ENCODE measurements at places on chromosomes 3 and 15.
A peak's percentile ranks its signal among the peaks of the same experiment; 100 is the strongest.

GRCh38 chr3:134644731-134645514 lies 5.9 kb downstream of the KY start:
- H3K27ac ChIP-seq, result no peak overlapping the region
- H3K27me3 ChIP-seq, result peaks cover 22% of the 10 kb centered on the region
- H3K36me3 ChIP-seq, result no peaks in the 10 kb centered on the region
- DNase-seq, result no peak

- DNase-seq, result no peak
- no peak overlapping the region for H3K27ac ChIP-seq
- H3K4me1 ChIP-seq, result no peaks in the 10 kb centered on the region
- peaks cover 38% of the 10 kb centered on the region for H3K27me3 ChIP-seq
Observed at GRCh38 chr3:123334056-123334455, 114.8 kb downstream of the ADCY5 start.

GRCh38 chr15:32743411-32744140 lies 25.8 kb downstream of the GREM1 start:
- no peak overlapping the region for H3K4me3 ChIP-seq
- no peak for DNase-seq
- no peaks in the 10 kb centered on the region for H3K4me1 ChIP-seq
- peaks cover 1% of the 10 kb centered on the region for H3K36me3 ChIP-seq
- H3K27ac ChIP-seq, result no peak overlapping the region

- H3K4me3 ChIP-seq, result no peak overlapping the region
- no peak overlapping the region for H3K27ac ChIP-seq
- no peaks in the 10 kb centered on the region for H3K36me3 ChIP-seq
- no peak for DNase-seq
- no peaks in the 10 kb centered on the region for H3K27me3 ChIP-seq
Observed at GRCh38 chr3:2807514-2807913, 302.7 kb downstream of the IL5RA start.

GRCh38 chr15:34079904-34080303 lies 21.8 kb downstream of the EMC7 start:
- no peak overlapping the region for H3K4me3 ChIP-seq
- no peaks in the 10 kb centered on the region for H3K4me1 ChIP-seq
- no peak for DNase-seq
- H3K36me3 ChIP-seq, result no peaks in the 10 kb centered on the region
- no peaks in the 10 kb centered on the region for H3K27me3 ChIP-seq

GRCh38 chr15:45635191-45635638 lies 386 bp downstream of the SQOR start:
- peak overlapping the region; percentile 56 for H3K4me3 ChIP-seq
- no peak for DNase-seq
- peak overlapping the region; percentile 49 for H3K27ac ChIP-seq
- no peaks in the 10 kb centered on the region for H3K27me3 ChIP-seq
- no peaks in the 10 kb centered on the region for H3K36me3 ChIP-seq

- DNase-seq, result no peak
- H3K4me3 ChIP-seq, result no peak overlapping the region
Observed at GRCh38 chr3:18717598-18717997, 292.5 kb upstream of the SATB1 start.

DNA sequence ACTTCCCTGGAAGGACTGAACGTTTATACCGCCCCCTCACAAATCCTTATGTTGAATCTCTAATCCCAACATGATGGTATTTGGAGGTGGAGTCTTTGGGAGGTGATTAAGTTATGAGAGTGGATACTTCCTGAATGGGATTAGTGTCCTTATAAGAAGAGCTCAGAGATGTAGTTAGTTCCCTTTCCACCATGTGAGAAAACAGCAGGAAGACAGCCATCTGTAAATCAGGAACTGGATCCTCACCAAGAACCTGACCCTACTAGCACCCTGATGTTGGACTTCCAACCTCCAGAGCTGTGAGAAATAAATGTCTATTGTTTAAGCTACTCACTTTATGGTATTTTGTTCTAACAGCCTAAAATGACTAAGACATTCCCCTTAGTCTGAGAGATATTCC lies 33.3 kb upstream of the SACM1L start:
- peak; percentile 38 for DNase-seq
- H3K27ac ChIP-seq, result 0 out of 2 replicates have a peak overlapping the region, but pooled peaks have one; percentile 25
- no peaks in the 10 kb centered on the region for H3K27me3 ChIP-seq
- no peak overlapping the region for H3K4me3 ChIP-seq

DNA sequence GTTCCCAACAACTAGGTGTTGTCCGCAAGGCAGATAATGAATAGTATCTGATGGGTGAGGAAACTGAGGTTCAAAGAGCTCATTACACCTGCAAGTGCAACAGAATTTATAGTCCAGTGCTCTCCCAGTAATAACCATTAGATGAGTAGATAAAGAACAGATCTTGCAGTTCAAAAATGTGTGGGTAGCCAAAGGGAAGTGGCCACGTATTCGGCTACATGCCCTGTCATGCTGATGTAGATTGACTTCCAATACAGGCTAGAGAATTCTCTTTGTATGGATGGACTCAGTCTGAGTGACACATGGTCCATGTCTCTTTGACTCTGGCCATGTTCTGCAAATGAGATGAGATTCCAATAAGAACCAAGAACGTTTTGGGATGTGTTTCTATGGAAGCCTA lies 187.9 kb upstream of the LPP start:
- no peak overlapping the region for H3K4me3 ChIP-seq
- H3K36me3 ChIP-seq, result no peaks in the 10 kb centered on the region
- H3K4me1 ChIP-seq, result 0 out of 2 replicates have a peak, but pooled peaks cover 2% of the 10 kb centered on the region
- H3K27ac ChIP-seq, result no peak overlapping the region

GRCh38 chr3:64234571-64234970 lies 9.3 kb upstream of the PRICKLE2 start:
- no peaks in the 10 kb centered on the region for H3K27me3 ChIP-seq
- no peak overlapping the region for H3K4me3 ChIP-seq
- peaks cover 15% of the 10 kb centered on the region for H3K36me3 ChIP-seq
- H3K27ac ChIP-seq, result no peak overlapping the region
- DNase-seq, result no peak

DNA sequence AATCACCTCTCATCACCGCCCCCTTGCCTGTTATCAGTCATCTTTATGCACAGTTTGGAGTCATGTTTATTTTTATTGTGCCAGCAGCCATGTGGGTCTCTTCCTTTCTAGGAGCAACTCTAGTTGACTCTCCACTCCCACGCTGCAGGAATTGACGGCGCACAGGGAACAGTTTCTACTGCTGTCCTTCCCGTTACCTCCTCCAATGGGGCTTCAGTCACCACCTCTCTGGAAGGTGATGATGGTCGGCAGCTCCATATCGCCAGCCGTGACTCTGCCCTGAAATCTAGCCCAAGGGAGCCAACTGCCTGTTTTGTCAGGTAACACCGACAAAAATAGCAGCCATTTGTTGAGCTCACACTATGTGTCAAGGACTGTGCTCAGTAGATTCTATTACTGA lies 35.6 kb upstream of the FAM107A start:
- peaks cover 4% of the 10 kb centered on the region for H3K27me3 ChIP-seq
- H3K4me3 ChIP-seq, result no peak overlapping the region
- peaks cover 5% of the 10 kb centered on the region for H3K4me1 ChIP-seq
- no peaks in the 10 kb centered on the region for H3K36me3 ChIP-seq
- no peak overlapping the region for H3K27ac ChIP-seq
- no peak for DNase-seq

GRCh38 chr3:188874576-188874975 lies 297.2 kb upstream of the TPRG1 start:
- no peaks in the 10 kb centered on the region for H3K27me3 ChIP-seq
- no peak for DNase-seq
- H3K4me1 ChIP-seq, result no peaks in the 10 kb centered on the region
- H3K27ac ChIP-seq, result no peak overlapping the region
- peaks cover 25% of the 10 kb centered on the region for H3K36me3 ChIP-seq

DNA sequence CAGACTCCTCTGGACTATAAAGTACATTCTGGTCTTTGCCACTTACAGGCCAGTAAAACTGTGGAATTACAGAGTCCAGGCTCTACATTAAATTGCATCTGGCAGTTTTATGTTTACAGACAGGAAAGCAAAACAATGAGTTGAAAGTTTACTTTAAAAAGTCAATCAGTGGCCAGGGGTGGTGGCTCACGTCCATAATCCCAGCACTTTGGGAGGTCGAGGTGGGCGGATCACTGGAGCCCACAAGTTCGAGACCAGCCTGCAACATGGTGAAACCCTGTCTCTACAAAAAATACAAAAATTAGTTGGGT lies 53.8 kb downstream of the TM4SF4 start:
- no peak for DNase-seq
- H3K36me3 ChIP-seq, result peaks cover 20% of the 10 kb centered on the region
- H3K4me1 ChIP-seq, result peaks cover 13% of the 10 kb centered on the region
- no peaks in the 10 kb centered on the region for H3K27me3 ChIP-seq
- no peak overlapping the region for H3K4me3 ChIP-seq
- H3K27ac ChIP-seq, result no peak overlapping the region

- peak within 1 kb of the TSS; percentile 72 for H3K4me3 ChIP-seq
- H3K4me1 ChIP-seq, result peaks cover 7% of the 10 kb centered on the region
- no peak within 1 kb of the TSS for H3K27ac ChIP-seq
- DNase-seq, result peak; percentile 30
Observed at GRCh38 chr3:9951962-9952805, at the start of gene PRRT3. PRRT3 (minus strand) TSS chr3:9952408; CDS start chr3:9950115, 2,293 bp downstream.

DNA sequence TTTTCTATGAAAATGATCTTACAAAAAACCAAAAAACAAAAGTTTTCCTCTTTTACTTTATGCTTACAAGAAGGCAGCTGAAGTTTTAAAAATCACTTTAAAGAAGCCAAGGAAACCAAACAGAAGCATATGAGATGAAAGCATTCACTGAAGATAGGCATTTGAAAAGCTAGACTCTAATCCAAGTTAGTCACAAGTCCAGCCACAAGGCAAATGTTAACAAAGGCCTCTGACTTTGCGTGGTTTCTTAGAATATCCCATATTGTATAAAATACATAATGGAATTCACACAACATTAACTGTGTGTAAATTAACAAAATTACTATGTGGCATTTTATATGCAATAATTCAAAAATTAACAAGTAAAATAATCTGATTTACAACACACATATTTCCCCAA lies 17.7 kb downstream of the MRPL3 start:
- no peak for DNase-seq
- H3K4me3 ChIP-seq, result no peak overlapping the region
- H3K4me1 ChIP-seq, result no peaks in the 10 kb centered on the region

DNA sequence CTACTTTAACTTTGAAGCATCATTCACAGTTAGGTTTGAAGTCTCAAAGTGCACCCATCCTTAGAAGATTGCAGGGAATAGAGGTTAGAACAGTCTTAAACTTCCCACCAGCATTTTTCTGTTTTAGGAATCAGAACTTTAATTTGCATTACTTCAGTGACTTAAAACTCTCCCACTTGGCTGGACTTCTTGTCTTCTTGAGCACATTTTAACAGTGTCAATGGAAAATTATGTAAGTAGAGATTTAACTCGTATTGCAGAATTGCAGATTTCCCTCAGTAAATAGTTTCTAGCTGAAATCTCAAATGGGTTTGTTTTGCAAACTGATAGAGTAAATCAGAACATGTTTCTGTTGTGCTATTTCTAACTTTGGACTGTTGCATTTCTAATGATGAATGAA lies 369.6 kb downstream of the OTOL1 start:
- no peak overlapping the region for H3K27ac ChIP-seq
- H3K4me3 ChIP-seq, result no peak overlapping the region
- no peaks in the 10 kb centered on the region for H3K4me1 ChIP-seq
- no peak for DNase-seq
- H3K36me3 ChIP-seq, result no peaks in the 10 kb centered on the region

DNA sequence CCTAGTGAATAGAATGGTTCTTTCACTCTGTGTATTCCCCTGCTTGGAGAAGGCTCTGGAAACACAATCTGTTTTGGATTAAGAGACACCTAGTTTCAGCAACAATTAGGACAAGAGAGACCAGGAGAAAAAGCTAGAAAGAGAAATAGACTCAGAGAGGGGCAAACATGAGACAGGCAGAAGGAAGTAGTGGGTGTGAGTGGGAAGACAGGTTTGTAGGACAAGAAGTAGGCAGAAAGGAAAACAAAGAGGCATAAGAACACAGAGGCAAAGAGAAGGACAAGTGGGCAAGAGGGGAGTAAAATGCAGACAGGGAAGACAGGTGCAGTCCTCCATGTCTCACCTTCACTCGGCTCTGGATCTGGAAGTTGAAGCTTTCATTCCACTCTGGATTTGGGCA lies 13.5 kb downstream of the PLA2G4E start:
- H3K4me3 ChIP-seq, result no peak overlapping the region
- DNase-seq, result no peak
- no peaks in the 10 kb centered on the region for H3K36me3 ChIP-seq
- no peaks in the 10 kb centered on the region for H3K4me1 ChIP-seq
- peaks cover 77% of the 10 kb centered on the region for H3K27me3 ChIP-seq

DNA sequence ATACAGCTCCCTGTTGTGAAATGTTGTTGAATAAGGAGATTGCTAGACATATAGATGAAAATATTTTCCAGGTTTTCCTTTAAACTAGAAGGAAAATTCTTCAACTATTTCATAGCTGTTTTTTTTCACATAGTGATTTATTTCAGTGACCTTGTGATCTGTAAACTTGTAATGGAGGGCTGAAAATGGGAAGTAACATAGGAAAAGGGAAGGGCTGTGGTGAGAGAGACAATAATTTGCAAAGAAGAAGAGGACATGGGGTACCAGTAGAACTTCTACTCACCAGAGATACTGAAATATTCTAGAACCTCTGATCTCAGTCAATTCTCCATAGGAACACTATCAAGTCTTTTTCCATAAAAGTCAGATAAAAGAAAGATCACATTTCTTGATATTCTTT lies 60.4 kb downstream of the PLS1 start:
- no peak overlapping the region for H3K4me3 ChIP-seq
- H3K27ac ChIP-seq, result no peak overlapping the region
- DNase-seq, result no peak
- no peaks in the 10 kb centered on the region for H3K4me1 ChIP-seq

DNA sequence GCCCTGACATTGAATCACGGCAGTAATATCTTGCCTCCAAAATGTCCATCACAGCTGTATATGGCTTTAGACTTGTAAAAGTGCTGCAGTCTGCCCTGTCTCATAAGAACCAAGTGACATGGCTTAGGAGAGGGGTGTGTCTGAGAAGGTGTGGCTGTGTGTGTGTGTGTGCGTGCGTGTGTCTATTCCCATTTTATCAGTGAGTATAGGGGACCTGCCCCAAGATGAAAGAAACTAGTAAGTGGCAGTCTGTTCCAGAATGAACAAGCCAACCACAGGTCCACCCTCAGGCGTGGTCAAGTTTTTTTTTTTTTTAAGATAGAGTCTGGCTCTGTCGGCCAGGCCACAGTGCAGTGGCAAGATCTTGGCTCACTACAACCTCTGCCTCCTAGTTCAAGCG lies 5.6 kb upstream of the RHOV start:
- no peaks in the 10 kb centered on the region for H3K4me1 ChIP-seq
- no peaks in the 10 kb centered on the region for H3K36me3 ChIP-seq
- H3K27ac ChIP-seq, result no peak overlapping the region
- H3K4me3 ChIP-seq, result no peak overlapping the region

GRCh38 chr3:147119346-147119745 lies 287.0 kb downstream of the ZIC4 start:
- H3K4me1 ChIP-seq, result no peaks in the 10 kb centered on the region
- H3K27me3 ChIP-seq, result no peaks in the 10 kb centered on the region
- H3K36me3 ChIP-seq, result no peaks in the 10 kb centered on the region
- no peak overlapping the region for H3K27ac ChIP-seq

DNA sequence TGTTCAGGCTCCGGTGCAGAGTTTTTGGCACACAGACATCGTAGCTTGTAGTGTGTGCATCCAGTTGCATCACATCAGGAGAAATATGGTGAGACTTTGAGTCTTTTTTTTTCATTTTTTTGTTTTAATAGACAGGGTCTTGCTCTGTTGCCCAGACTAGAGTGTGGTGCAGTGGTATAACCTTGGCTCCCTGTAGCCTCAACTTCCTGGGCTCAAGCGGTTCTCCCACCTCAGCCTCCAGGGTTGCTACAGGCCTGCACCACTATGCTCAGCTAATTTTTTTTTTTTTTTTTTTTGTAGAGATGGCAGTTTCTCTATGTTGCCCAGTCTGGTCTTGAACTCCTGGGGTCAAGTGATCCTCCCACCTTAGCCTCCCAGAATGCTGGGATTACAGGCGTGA lies 51.1 kb upstream of the TEX264 start:
- peaks cover 20% of the 10 kb centered on the region for H3K4me1 ChIP-seq
- no peak overlapping the region for H3K4me3 ChIP-seq
- no peaks in the 10 kb centered on the region for H3K36me3 ChIP-seq
- no peak for DNase-seq
- H3K27me3 ChIP-seq, result no peaks in the 10 kb centered on the region
